ENCODE measurements at places on chromosomes 3 and 15.

DNA sequence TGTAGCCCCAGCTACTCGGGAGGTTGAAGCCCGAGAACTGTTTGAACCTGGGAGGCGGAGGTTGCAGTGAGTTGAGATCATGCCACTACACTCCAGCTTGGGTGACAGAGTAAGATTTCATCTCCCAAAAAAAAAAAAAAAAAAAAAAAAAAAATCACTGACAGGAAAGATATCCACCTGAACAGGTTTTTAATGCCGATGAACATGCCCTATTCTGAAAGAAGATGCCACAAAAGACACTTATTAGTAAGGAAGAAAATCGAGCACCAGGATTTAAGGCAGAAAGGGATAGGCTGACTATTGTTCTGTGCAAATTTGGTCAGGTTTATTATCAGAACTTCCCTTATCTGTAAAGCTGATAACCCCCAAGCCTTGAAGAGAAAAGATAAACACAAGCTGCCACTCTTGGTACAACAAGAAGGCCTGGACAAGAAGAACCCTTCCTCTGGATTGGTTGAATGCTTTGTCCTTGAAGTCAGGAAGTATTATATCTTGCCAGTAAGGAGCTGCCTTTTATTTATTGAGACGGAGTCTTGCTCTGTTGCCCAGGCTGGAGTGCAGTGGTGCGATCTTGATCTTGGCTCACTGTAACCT, 2.7 kb upstream of the PARP16 start:
- no peak for DNase-seq

DNA sequence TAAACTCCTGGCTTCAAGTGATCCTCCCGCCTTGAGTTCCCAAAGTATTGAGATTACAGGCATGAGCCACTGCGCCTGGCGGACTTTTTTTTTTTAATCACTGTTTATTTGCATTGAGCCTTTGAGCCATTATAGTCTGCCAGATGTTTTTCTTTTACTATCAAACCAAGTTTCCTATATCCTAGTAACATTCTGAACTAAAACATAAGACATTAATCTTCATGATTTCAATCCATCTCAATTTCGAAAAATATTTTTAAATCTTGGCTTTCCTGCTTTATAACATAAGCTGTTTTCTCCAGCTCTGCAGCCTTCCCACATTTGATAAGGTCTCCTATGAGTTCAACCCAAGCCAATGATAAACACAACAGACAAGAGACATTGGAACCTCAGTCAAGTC, 75.4 kb downstream of the UMPS start:
- DNase-seq = no peak

GRCh38 chr3:132464066-132464465, 46.8 kb downstream of the DNAJC13 start:
- DNase-seq = no peak

GRCh38 chr3:142976621-142977398, 13.3 kb upstream of the PAQR9 start:
- DNase-seq = no peak

DNA sequence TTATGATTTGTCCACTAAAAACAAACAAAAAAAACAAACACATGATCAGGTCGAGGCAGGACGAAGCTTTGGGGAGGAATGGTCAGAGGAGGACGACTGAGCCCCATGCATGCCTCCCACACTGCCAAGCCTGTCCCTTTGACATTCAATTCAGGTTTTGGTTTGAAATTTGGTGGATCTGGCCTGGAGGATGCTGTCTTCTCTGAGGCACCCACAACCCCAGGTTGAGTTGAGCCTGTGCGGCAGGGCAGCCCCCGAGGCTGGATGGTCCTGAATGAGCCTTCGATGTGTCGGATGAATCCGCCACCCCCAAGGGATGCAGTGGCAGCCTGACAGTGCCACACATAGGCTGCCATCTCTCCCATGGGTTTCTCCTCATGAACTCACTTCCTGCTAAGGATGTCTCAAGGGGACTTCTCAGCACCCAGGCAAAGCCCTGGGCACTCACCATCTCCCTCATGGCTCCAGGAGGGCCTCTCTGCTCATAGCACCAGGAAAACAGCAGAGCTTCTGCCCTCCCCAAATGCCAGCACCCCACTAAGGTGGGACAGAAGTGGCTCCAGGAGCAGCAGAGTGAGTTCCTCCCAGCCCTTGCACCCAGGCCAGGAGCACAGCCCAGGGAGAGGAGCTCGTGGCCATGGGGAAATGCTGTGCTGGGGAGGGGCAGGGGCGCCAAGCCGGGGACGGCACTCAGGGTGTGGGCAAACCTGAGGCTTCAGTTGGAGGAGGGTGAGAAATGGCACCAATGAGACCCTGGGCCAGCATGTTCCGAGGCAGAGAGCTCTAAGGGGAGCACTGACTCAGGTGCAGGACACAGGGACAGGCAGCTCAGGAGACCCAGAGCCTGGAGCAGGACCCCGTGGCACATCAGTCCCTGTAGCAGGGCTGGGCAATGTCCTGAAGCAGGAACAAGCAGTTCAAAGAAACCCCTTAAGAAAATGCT, 18.5 kb downstream of the PRR23E start:
- no peak for DNase-seq

- DNase-seq = no peak
Observed at GRCh38 chr3:100009276-100010086, 104.8 kb downstream of the FILIP1L start.

DNA sequence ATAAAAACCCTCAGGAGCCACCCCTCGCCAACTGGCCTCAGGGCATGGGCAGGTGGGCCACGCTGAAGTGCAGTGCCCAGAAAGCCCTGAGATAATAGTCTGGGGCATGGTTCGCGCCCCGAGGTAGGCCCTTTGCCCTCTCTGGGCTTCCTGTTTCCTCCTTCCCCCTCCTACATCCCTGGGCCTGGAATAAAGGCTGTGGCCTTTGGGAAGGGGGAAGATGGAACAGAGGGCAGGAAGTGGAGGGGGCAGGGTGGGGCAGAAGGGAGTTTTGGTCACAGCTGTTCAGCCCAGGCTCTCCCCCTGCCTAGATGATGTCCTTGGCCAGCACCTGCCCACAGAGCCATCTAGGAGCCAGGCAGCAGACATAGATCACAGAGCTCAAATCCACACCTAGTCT, 11.3 kb downstream of the CSRNP1 start:
- DNase-seq = no peak

- no peak for DNase-seq
Observed at GRCh38 chr3:178206521-178206920, 329.7 kb upstream of the KCNMB2 start.
